Choroid plexus epithelial cell (primary cell): ENCODE measurements at places on chromosomes 6 and 20.

DNA sequence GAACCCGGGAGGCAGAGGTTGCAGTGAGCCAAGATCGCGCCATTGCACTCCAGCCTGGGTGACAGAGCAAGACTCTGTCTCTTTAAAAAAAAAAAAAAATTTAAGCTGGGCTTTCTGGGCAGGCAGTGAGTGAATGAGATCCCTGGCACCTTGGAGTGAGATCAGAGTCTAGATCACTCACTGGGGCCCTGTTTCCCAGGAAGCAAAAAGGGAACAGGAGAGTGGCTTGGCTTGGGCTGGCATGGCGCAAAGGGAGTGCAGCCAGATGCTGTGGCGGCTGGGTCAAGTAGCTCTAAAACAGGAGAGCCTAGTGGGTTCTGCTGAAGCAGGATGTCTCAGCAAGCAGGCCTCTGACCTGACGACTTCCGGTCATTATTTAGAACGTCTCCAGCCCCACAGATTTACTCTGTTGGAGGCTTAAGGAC lies 10.4 kb downstream of the PLCG1 start:
- peak; percentile 30 for DNase-seq

GRCh38 chr6:55175078-55176049 lies 1.0 kb downstream of the HCRTR2 start:
- no peak for DNase-seq

DNA sequence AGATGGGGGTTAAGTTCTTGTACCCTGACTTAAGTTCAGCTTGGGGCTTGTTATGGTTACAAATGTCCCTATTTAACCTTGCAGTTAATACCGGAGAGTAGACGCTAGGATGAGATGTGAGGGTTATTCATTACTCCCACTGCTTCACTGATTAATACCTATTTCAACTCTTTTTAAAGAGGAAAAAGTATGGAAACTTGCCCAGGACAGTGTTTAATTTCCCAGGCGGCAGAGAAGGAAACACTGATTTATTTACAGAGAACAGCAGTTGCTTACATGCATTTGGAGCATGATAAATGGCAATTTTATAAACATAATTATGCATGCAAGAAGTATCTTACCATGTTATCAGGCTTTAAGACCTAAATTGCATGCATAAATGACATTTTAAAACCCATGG lies 137.7 kb downstream of the RCAN2 start:
- no peak for DNase-seq

- no peak for DNase-seq
Observed at GRCh38 chr6:90872981-90873380, 286.1 kb upstream of the MAP3K7 start.

DNA sequence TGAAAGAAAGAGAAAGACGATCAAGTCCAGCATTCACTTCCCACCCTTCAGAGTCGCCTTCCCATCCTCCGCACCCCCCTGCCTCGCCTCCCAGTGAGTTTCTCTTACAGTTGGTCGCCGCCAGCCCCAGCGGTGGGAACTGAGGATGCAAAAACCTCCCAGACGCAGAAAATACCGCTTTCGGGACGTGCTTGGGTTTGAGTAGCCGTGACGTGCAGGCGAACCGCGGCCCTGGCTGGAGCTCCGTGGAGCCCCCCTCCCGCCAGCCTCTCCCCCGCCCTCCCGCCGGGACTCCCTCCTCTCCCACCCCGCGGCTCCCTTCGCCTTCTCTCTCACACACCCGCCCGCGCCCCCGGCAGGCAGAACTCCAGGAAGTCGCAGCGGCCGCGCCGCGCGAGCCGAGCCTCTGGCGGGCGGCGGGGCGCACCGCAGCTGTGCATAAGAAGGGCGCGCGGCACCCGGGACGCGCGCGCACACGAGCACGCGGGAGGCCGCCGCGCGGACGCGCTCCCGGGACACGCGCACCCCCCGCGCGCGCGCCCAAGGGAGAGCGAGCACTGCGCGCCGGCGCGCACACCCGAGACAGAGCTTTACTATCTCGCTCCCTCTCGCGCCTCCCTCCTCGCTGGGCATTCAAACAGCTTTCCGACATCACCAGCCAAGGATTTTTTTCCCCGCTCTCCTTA lies at the start of gene ADGRB3:
Gene ADGRB3, plus strand, starts transcription at position 557 of the 686 bp plus-strand sequence. CDS start 3,394 bp downstream, outside the sequence.
- peak; percentile 70 for DNase-seq

GRCh38 chr6:111761783-111762312 lies 111.4 kb downstream of the FYN start:
- DNase-seq: peak; percentile 88

- no peak for DNase-seq
Observed at GRCh38 chr6:75118925-75119515, 86.8 kb downstream of the COL12A1 start.

DNA sequence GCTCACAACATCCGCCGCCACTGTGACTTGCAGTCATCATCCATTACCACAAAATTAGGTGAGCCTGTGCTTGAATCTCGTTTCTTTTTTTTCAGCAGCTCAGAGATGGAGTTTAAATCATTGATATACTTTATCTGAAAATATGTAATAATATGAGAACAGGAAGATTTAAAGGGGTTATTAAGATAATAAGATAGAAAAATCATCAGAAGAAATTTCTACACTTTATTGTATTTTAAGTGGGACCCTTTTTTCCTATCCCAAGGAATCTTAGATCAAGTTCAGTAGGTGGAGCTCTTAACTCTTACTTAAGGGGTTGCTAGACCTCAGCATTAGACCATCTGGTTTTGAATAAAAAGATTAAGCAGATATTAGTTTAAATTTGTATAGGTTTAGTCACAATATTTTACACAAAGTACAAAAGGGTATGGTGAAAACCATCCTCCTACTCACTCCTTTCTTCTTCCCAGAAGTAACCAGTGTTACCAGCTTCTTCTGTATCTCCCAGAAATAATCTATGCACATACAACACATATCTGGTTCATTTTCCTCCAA lies 9.4 kb upstream of the NCOA7 start:
- DNase-seq: peak; percentile 59
